ENCODE measurements at places on chromosomes 3 and 15.

GRCh38 chr15:38307251-38307650, 54.6 kb downstream of the SPRED1 start:
- DNase-seq, result peak; percentile 37

DNA sequence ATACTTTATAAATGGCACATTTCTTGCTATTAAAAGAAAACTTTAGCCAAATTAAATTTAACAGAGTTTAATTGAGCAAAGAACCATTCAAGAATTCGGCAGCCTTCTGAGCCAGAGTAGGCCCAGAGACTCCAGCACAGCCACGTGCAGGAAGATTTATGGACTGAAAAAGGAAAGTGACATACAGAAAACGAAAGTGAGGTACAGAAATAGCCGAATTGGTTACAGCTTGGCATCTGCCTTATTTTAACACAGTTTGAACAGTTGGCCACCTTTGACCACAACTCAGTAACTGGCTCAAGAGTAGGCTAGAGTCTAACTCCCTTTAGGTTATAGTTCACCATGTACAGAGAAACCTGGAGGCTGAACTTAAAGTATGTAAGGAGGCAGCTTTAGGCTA, 17.6 kb downstream of the CFAP44 start:
- DNase-seq, result no peak

GRCh38 chr15:67510597-67511190, 10.2 kb upstream of the C15orf61 start:
- DNase-seq, result no peak

DNA sequence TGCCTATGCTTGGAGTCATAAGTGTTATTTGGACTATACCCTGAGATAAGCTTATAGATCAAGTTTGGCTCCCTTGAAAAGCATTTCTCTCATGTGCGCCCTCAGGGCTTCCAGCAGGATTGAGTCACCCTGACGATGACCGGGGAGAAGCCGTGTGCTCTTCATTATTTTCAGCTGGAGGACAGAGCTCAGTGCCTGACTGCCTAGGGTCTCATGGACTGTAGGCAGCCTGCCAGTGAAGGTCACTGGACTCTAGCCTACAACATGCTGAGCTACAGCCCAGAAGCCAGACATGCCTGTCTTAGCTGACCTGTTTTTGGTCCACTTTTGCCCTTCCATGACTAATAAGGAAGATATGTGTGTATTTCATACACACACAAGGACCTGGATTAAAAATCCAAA, 31.6 kb upstream of the NUDT16 start:
- no peak for DNase-seq

- DNase-seq, result no peak
These were observed 36.7 kb upstream of the SLC6A1 start for GRCh38 chr3:10955711-10956453.

- DNase-seq, result no peak
These were observed 62.6 kb upstream of the ETV5 start for GRCh38 chr3:186171521-186171920.
